ENCODE measurements at places on chromosomes 5 and 9. TPM values are rescaled to one million over a fixed set of nuclear protein-coding genes. Genes with fewer than 3 reads are reported as not detected.

- DNase-seq = no peak
These were observed 27.5 kb downstream of the B4GALT1 start for GRCh38 chr9:33139421-33140228.

GRCh38 chr9:7879551-7880245 is 80.1 kb upstream of the DMAC1 start:
- peak; percentile 10 for DNase-seq

- no peak for DNase-seq
These were observed 152.1 kb upstream of the SLC24A2 start for GRCh38 chr9:19940811-19941535.

GRCh38 chr5:68057191-68057590 is 158.4 kb upstream of the PIK3R1 start:
- DNase-seq = no peak

GRCh38 chr9:81609782-81610739 is 79.3 kb downstream of the TLE1 start:
- no peak for DNase-seq

- DNase-seq = no peak
These were observed 303.1 kb downstream of the ENC1 start for GRCh38 chr5:74337254-74337983.

DNA sequence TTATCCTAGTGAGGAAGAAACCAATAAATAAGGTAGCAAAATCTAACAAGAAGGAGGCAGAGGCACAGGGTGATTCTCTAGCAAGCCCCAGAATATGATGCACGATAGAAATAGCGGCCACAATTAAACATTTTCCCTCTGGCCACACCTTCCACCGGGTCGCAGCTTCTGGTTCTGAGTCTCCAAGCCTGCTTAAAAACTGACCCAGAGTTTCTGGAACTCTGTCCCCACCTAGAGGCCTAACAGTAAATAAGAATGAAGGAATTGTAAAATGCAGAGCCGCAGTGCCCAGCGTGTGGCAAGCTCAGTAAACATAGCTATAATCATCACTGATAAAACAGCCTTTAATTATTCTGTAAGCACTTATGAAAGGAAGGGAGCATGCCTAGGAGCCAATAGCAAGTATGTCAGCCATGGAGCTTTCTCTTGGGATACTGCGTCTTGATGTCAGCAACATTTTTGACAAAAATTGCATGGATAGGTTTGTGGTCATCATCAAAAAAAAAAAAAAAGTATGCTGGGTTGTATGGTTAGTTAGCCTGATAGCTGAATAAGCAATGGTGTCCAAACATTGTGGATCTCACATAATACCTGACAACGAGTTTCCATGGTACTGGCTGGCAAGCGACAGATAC is 465.5 kb downstream of the DNAH5 start:
- DNase-seq = peak; percentile 48

GRCh38 chr5:148014276-148014675 is 49.5 kb upstream of the SPINK5 start:
- no peak for DNase-seq

GRCh38 chr5:160507221-160507721 is 85.6 kb downstream of the PTTG1 start:
- DNase-seq = no peak

DNA sequence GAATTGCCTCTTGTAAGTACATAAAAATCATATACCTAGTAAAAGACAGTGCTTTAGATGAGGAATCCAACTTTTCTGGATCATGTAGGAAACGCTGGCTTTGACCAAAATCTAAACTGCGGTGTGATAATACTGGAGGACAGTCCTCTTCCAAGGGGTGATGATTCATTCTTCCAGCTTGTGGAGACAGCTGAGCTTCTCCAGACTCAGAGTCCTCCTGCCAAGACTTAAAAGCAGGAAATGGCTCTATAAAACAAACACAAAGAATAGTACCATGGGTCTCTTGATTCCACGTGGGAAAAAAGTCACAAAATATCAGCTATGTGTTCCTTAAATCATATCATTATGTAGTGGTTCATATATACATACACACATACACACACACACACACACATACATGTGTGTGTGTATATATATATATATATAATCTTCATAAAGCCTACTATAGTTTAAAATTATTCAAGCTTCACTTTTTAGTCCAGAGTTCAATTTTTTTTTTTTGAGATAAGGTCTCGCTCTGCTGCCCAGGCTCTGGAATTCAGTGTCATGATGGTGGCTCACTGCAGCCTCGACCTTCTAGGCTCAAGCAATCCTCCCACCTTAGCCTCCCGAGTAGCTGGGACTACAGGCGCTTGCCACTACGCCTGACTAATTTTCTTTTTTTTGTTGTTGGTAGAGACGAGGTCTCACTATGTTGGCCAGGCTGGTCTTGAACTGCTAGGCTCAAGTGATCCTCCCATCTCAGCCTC is 65.0 kb downstream of the PKD2L2 start:
- DNase-seq = no peak

DNA sequence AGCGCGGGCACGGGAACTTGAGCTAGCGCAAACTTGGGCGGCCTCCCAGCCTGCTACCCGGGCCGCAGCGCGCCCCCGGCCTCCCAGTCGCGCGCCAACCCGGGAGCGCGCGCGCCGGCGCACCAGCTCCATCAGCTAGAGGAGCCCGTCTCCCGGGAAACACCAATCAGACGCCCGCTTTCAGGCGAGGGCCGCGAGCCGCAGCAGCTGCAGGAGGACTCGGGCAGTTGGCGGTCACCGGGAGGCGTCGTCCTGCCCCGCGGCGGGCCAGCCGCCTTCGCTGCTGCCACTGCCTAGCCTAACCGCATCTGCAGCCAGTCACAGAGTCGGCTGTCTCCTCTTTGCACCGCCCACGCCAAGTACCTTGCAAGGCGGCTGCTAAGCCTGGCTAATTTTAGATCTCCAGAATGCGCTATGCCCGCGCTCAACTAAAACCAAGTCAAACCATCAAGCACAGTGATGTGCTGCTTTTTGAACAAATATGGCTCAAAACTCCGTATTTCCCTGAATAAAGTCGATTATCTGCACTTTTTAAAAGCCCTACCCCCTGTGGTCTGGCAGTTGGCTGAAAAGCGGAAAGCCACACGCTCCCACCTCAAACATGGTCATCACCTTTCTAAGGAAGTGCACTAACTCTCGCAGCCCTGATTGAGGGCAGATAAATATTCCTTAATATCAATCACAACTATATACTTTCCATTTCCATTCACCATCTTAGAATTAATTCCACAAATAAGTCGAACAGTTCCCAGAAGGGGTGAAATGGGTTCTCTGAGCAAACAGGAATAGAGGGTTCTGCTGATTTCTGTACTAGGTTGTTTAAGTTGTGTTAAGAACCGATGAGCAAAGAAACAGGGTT is 221.8 kb downstream of the MEF2C start:
- DNase-seq = peak; percentile 92

DNA sequence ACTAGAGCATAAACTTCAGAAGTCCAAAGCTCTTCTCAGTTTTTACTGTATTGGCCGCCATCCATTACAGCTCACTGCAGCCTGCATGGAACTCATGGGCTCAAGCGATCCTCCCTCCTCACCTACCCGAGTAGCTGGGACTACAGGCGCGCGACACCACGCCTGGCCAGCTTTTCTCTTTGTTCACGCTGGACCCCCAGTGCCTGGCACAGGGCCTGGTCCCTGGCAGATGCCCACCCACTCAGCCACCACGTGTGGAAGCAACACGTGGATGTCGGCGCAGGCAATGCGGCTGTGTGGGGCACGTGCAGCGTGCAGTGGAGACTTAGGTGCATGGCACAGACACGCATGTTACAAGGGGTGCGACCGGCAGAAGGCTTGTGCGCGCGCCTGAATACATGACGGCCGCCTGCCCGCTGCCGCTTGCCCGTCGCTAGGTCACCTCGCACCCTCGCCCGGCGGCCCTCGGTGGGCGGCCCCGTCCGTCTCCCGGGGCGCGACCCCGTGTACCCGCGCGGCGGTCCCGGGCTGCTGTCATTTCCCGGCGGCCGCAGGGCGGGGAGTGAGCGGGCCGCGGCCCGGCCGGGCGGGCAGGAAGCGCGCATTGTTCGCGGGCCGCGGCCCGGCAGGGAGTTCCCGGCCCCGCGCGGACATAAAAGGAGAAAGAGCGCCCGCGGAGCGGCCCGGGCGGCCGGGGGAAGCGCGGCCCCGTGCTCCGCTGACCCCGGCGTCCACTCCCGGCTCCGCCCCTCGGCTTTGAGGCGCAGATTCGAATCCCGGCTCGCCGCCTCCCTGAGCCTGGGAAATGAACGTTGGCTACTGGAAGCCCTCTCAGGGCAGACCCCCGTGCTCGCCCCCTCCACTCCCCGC is 24.1 kb upstream of the PTGS1 start:
- DNase-seq = no peak

DNA sequence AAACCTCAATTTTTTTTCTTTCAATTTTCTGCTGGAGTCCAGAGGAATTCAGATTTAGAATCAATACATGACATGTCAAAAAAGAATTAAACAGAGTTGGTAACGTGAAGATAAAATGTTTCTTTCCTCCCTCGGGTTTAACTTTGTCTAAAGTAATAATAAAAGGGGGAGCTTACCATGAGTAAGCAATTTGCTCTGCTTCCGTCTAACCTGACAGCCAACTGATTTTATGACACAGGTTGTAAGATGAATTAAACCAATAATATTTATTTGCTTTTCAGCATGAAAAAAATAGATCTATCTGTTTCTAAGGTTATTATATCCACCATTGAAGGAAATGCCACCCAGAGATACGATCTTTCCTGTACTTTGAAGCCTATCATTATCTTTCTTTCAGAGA is 352.6 kb downstream of the OSTF1 start:
- no peak for DNase-seq

DNA sequence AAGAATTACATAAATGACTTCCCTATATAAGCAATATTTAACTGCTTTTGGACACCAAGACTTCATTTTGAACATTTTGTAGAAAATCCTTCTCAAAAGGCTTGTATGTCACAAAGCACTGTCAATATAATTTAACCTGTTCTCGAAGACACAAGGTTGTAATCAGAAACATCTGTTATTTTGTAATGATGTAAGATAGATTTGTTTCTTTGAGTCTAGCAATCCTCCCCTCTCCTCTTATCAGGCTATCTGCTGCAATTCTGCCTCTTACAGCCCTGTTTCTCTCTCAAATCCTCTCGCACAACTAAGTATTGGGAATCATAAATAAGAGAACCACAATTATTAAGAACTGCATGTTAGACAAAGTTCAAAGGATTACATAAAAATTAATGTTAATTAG is 18.6 kb upstream of the TARS1 start:
- DNase-seq = no peak

- DNase-seq = no peak
These were observed 27.2 kb downstream of the MFAP3 start for GRCh38 chr5:154065971-154066370.

GRCh38 chr5:142819825-142820224 is 49.6 kb downstream of the ARHGAP26 start:
- DNase-seq = no peak

- DNase-seq = no peak
These were observed 501.6 kb downstream of the NTRK2 start for GRCh38 chr9:85171163-85171562.

DNA sequence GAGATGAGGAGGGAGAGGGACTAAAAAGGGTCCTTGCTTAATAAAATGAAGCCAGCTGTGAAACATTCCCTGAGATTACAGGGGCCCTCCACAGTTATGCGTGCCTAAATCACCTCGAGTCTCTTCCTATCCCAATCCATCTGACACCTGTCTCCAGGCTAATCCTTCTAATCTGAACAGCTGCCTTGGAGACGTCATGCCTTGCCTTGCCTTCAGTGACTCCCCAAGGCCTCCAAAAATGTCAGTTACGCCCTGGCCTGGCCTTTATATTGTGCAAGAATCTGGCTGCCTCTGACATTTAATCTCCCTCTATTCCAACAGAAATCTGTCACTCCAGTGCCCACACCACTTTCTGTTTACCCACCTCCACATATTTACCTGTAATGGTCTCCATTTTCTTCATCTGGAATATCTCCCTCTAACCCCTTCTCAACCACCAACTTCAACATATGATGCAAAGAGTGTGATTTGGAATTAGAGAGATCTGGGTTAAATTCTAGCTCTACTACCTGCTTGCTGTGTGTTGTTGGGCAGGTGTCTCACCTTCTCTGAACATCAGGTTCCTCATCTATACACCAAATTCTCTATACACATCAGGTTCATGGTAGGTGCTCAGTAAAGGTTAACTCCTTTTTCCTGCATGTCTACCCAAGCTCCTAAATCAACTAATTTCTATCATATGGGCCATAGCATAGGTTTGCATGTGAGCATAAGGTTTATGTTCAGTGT is 57.9 kb downstream of the PTCD2 start:
- no peak for DNase-seq

- no peak for DNase-seq
These were observed 107.0 kb upstream of the NUDT12 start for GRCh38 chr5:103669615-103670014.

DNA sequence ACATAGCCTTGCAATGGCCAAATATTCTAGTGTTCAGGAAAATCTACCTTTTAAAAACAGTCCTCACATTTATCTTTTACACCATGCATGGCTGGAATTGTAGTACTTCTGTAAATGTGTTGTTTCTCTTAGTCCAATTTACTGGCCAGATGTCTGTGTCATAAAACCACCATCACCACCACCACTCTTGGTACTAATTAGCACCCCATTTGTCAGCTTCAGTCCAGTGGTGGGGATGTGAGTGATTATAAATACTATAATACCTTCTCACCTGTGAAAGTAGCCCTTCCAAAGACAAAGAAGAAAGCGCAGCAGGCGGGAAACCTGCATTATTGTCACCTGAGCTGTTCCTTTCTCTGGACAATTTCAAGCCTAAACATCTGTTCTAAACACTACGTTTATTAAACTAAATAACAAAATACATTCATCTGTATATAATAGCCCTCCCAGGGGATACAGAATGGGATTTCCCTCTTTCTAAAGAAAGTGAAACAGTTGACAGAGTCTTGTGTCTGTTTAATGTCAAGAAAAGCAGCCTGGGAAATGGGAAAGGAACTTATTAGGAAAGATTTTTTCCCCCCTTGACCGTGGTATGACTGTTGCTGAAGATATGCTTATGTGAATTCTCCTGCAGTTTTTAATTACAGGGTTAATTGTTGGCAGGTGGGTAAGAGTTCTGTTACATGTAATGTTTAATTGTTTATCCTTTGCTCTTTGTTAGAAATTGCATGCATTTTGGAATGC is 144.5 kb upstream of the NUDT12 start:
- DNase-seq = no peak

The PCDHB12 gene
- 2.0 TPM for total RNA-seq

The TYRP1 gene
- total RNA-seq = not detected

The PTPRD gene
- total RNA-seq = 73.6 TPM

The NRG2 gene
- 0.21 TPM for total RNA-seq

The CSF1R gene
- total RNA-seq = not detected

The MYO10 gene
- total RNA-seq = 107 TPM

The SERF1B gene
- 59.0 TPM for total RNA-seq

All from H1 (cell line).